ENCODE measurements at places on chromosomes 1 and 21. TPM values are rescaled to one million over a fixed set of nuclear protein-coding genes. Genes with fewer than 3 reads are reported as not detected.
A peak's percentile ranks its signal among the peaks of the same experiment; 100 is the strongest.

Gene HCN3
- total RNA-seq: 0.76 TPM

Gene HAO2
- 5.8 TPM for total RNA-seq

Gene IL10
- total RNA-seq: 1.8 TPM

Gene KRTAP25-1
- total RNA-seq: not detected

Gene CTTNBP2NL
- 4.2 TPM for total RNA-seq

Gene KRTAP7-1
- total RNA-seq: not detected

DNA sequence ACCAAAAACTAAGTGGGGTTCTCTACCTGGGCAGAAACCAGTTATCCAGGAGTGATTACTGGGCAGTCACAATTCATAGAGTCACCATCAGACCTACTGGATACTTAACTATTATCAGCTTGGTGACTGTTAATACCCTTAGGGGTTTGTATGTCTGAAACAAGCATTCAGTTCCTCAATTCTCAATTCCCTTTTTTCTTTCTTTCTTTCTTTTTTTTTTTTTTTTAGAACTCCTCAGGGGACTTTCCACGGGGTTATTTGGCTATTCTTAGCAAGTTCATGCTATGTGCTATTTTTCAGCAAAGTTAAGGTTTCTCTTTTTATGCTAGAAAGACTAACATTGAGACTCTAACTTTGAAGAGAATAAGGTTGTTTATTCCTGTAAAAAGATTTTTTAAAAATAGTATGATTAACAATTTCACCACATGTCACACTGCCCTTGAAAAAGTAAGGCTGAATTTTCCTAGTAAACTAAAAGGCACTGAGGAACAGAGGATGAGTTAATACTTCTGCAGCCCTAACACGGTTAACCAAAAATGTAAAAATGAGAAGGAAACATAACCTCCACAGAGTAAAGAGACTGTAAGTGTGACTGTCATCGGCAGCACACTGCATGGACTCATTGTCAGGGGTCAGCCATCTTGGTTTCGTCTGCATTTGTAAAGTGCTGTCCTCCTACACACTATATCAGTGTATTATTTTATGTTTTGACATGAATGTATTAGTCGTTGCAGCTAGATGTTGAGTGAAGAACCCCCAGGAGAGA lies 310.2 kb downstream of the NTNG1 start:
- no peak for DNase-seq

DNA sequence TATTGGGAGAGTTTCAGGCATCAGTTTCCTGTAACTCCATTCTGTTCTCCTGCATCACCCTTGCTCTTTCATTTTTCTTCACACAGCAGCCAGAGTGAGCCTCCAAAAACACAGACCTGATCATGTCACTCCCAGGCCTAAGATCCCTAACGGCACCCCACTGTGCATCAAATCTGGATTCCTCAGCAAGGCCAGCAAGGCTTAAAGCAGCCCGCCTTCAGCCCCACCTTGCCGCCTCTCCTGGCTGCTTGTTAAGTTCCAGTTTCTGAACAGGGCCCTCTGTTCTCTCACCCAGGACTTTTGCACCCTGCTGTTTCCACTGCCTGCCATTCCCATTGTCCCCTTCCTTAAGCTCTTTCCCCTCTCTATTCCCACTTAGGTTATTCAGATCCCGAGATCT lies 29.3 kb downstream of the C1orf116 start:
- no peak for DNase-seq

DNA sequence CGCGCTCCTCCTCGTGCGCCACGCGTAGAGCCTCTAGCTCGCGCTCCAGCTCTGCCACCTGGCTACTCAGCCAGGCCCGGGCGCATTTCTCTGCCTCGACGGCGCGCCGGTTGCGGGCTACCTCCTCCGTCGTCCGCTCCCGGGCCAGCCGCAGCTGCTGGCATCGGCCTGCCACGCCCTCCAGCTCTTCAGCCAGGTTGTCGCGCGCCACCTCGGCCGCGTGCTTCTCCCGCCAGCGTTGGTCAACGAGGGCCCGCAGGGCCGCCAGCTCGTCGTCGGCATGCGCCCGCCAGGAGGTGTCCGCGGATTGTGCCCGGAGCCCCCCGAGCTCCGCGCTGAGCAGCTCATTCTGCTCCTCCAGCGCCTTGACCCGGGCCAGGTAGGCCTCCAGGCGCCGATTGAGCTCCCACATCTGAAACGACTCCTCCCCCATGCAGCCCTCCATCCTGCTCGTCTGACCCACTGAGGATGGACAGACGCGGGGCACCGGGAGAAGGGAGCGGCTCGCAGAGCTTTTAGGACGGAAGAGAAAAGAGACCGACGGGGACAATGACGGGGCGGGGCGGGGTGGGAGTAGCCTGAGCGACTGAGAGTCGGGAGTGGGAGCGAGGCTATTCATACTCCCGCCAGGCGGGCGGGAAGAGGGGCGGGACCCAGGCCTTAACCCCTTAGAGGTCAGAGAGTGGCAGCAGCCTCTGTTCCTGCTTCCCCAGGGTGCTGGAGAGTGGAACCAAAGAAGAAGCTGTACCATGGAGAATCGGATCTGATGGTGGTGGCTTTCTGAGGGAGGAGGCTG lies at the start of gene NES:
NES (minus strand) TSS at position 588 of the 796 bp plus-strand sequence; CDS start at position 445, 143 bp downstream.
- no peak for DNase-seq

GRCh38 chr1:30798389-30799232 lies 41.0 kb upstream of the LAPTM5 start:
- DNase-seq: no peak

DNA sequence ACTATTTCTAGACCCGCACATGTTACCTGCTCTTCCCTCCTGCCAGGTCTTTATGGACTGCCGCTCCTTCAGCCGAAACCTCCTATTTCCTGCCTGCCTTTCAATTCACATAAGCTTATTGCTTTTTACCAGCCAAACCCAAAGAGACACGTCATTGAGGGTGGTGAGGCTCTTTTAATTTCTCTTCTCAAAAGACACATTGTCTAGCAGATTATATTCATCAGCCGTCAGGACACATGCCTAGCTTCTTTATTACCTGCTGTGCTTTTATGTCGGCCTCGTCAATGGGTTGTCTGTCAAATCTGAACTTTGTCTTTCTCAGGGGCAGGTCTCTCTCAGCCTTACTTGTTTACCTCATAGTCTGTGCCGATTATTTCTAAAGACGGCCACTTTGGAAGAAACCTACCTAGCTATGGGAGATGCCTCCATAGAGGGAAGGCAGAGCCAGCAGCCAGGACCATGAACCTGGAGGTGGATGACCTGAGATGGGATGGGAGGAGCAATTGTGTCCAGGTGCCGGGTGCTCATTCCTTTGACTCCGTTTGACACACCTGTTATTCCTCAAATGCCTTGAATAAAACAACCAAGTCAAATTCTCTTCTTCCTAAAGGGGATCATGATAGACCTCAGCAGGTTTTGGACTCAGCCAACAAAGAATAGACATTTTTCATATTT lies 42.0 kb downstream of the ZBTB18 start:
- DNase-seq: no peak

DNA sequence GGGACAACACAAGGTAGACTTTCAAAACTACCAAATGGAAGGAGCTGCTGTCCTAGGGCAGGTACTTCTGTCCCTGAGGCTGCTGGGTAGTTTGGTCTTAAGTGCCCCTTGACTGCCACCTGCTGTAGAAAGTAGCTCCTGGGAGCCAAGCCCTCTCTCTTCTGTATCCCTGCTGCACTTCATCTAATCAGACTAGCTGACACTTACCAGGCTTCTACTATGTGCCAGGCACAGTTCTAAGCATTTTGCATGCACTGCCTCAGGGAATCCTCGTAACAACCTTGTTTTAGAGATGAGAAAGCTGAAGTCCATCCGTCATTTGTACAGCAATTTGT lies 15.9 kb upstream of the SRSF4 start:
- DNase-seq: no peak

- no peak for DNase-seq
These were observed 123.3 kb downstream of the KCNN3 start for GRCh38 chr1:154746622-154747299.

DNA sequence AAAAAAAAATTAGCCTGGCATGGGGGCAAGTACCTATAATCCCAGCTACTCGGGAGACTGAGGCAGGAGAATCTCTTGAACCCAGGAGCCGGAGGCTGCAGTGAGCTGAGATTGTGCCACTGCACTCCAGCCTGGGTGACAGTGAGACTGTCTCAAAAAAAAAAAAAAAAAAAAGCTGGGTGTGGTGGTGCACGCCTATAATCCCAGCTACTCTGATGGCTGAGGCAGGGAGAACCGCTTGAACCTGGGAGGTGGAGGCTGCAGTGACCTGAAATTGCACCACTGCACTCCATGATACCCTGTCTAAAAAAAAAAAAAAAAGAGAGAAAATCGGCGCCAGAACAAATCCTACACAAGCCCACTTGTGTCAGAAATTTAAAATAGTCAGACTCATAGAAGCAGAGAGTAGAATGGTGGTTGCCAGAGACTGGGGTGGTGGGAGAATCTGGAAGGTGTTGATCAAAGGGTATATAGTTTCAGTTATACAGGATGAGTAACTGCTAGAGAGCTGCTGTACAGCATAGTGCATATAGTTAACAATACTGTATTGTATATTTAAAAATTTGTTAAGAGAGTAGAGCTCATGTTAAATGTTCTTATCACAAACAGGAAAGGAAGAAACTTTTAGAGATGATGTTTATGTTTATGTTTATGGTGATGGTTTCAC lies 9.6 kb downstream of the DIP2A start:
- no peak for DNase-seq

DNA sequence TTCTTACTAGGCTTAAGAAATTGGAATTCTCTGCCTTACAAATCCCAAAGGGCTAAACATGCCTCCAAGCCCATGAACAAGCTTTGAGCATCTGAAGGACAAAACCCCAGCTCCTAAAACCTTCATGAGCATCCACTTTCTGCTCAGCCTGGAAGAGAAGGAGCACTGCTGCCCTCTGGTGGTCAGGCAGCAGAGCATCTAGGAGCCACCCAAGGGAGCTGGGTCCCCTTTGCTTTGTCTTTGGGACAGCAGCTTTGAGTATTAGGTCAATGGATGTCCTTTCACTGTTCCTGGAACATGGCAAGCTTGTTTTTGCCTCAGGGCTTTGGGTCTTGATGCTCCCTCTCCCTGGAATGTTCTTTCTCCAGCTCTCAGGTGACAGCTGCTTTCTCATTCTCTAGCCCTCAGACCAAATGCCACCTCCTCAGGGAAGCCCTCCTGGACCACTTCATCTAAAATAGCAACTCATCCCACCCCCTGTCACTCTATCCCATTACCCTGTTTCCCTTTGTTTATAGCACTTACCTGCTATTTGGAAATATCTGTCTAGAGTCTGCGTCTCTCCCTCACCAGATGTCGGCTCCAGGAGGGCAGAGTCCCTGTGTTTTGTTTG lies 25.7 kb downstream of the RAB7B start:
- DNase-seq: peak; percentile 53

GRCh38 chr21:36964398-36964797 lies 2.1 kb downstream of the HLCS start:
- no peak for DNase-seq

- no peak for DNase-seq
These were observed 21.9 kb downstream of the EFCAB14 start for GRCh38 chr1:46697053-46697452.

- DNase-seq: no peak
These were observed 38.7 kb upstream of the SYT6 start for GRCh38 chr1:114192328-114192727.

DNA sequence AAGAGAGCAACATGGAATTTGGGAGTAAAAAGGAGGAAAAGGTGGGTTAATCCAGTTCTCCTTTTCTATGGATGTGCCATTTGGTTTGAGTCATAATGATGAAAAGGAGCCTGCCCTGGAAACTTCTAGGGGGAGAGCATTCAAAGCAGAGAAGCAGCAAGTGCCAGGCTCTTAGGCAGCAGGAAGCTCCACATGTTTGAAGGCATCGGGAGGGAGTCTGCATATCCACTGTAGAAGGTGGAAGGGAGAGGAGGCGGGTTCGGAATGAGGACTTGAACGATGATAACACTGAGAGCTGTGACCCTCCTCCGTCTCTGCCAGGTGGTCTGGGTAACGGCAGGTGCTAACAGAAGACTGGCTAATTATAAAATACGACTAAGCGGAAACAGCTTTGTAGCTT lies 128.2 kb downstream of the RYR2 start:
- no peak for DNase-seq

DNA sequence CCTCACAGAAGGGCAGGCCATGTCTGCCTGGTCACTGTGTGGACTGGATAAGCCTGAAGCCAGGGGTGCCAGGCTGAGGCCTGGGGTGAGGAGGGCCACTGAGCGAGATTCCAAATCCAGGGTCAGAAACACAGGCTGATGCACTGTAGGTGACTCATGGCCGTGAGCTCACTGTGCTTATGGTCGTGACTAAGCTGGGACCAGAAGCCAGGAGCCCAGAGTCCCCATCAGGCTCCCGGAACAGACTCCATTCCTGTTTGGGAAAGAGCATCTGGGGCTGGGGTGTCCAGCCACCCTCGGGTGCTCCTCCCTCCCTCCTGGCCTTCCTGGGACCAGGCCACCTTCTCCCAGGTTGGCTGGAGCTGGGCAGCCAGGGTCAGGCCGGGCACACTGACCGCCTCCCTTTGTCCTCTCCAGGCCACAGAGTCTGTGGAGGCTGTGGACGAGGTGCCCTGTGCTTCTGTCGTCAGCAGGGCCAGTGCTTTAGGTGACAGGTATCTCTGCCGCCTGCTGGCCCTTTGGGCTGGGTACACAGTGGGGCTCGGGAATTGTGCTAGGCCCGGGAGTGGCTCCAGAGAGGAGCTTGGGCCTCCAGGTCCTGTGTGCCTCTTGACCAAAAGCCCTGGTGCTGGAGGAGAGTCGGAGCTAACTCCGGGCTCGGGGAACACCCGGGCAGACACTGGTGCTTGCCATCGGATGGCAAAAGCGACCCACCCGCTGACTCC lies 36.7 kb downstream of the AJAP1 start:
- no peak for DNase-seq

DNA sequence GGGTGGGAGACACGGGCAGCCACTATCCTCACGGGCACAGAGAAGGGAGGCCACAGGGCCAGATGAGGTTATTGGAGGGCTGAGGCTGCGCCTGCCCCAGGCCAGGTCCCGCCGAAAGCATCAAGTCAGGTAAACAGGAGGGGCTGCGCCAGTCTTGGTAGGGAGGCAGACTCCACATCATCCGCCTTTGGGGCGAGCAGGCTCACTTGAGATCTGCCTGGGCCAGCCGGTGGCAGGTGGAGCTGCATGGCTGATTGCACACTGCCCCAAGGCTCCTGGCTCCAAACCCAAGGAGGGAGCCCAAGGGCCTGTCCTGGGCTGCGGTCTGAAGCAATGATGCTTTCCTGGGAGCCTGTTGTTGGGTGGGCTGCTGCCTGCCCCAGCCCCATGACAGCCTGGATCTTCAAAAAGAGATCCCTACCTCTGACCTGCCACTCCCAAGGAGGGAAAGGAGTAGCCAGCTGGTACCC lies 4.6 kb downstream of the SMIM1 start:
- DNase-seq: no peak

- no peak for DNase-seq
These were observed 133.4 kb upstream of the FGGY start for GRCh38 chr1:59163268-59164092.

GRCh38 chr1:3249631-3250501 lies 180.9 kb downstream of the PRDM16 start:
- DNase-seq: no peak

DNA sequence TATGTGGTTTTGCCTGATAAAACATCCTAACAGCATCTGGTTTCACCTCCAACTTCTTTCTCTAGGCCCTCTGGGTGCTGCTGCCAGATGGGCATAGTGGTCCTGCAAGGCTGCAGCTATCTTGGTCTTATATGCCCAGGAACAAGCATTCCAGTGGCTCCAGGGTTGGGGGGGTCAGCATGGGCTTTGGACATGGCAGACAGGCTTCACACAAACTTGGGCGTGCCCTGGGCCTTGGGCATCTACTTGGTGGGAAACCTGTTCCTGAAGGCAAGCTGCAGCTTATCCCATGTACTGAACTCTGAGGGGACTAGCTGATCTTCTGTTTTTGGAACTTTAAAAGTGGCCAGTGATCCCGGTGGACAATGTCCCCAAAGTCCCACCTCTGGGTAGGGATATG lies 54.9 kb upstream of the ZNF678 start:
- no peak for DNase-seq

All from thymus (tissue), 14 donors.